Dermis microvascular lymphatic vessel endothelial cell (primary cell): ENCODE measurements at places on chromosomes 12 and 14.
A peak's percentile ranks its signal among the peaks of the same experiment; 100 is the strongest.

DNA sequence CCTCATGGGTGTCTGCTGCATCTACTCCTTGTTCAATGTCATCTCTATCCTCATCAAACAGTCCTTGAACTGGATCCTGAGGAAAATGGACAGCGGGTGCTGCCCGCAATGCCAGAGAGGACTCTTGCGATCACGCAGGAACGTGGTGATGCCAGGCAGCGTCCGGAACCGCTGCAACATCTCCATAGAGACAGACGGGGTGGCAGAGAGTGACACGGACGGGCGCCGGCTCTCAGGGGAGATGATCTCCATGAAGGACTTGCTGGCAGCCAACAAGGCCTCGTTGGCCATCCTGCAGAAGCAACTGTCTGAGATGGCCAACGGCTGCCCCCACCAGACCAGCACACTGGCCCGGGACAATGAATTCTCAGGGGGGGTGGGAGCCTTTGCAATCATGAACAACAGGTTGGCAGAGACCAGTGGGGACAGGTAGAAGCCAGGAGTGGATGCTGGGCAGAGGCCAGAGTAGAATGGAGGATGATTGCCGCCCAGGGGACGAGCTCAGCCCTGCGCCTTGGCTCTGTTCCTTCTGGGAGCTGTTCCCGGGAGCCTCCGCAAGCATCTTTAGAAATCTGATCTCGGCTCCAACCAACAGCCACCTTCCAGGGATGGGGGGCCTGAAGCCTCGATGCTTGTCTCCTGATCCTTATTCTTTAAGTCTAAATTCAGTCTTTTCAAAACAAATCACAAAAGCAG, 71.6 kb upstream of the PSMC1 start:
- DNase-seq, result no peak

DNA sequence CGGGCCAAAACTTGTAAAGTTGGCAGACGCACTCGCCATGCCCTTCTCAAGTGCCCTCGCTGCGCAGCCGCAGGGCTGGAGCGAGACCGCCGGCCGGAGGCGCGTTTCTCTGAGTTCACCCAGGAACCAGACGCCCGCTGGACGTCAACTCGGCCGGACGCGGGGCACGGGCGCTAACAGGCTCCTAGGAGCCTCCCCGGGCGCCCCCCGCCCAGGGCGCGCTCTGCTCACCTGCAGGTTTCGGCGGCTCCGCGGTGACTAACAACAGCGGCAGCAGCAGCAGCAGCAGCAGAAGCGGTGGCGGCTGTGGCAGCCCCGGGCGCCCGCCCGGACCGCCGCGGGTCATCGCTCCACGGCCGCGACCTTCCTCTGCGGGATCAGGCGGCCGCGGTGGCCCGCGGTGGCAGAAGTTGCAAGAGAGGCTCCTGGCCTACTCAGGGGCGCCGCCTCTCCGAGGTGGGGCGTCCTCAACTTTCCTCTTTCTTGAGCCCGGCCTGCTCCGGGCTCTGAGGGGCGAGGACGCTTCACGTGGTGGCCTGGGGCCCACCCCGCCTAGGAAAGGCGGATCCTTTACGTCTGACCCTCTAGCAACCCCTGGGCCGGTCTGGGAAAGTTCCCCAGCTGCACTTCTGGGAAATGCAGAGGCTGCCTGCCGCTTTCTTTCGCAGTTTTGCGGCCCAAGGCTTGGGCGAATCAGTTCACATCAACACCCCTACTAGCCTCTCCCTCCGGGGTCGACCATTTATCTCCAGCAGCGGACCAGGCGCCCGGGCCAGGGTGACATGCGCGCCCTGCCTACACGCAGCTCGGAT, at the start of gene PLBD1:
PLBD1 (minus strand) TSS at position 533 of the 812 bp plus-strand sequence; CDS start at position 346, 187 bp downstream.
- DNase-seq, result peak; percentile 7

DNA sequence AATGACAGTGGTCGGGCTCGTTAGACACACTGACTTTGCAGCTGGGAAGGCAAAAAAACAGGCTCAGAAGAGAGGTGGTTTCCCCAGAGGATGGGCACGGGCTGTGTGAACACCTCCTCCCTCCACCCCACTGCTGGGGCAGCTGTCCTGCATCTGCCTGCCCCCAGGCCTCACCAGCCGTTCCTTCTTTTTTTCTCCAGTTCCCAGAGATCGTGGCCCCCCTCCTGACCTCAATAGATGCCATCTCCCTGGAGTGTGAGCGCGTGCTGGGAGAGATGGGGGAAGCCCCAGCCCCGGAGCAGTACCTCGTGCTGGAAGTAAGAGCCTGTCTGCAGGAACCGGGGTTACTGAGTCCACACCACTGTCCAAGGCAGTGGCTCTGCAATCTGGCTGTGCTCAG, 17.4 kb downstream of the MVK start:
- no peak for DNase-seq

- no peak for DNase-seq
Measured at GRCh38 chr14:52106840-52107239, 38.0 kb upstream of the NID2 start.

GRCh38 chr12:76042147-76042546, 10.6 kb upstream of the PHLDA1 start:
- DNase-seq, result no peak

- no peak for DNase-seq
Measured at GRCh38 chr12:121750507-121750955, 38.0 kb downstream of the TMEM120B start.

GRCh38 chr12:108523365-108523764, 8.3 kb downstream of the FICD start:
- DNase-seq, result no peak

GRCh38 chr12:131095826-131096680, 142.3 kb downstream of the ADGRD1 start:
- no peak for DNase-seq

DNA sequence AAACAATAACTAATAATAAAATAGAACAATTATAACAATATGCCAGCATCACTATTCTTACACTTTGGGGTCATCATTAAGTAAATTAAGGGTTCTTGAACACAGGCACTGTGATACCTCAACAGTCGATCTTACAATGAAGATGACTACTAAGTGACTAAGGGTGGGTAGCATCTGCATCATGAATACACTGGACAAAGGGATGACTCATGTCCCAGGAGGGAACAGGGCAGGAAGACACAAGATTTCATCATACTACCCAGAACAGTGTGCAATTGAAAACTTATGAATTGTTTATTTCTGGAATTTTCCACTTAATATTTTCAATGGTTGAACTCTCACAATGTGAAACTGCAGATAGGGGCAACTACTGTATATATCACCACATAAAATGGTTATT, 19.7 kb downstream of the TSPAN19 start:
- peak; percentile 87 for DNase-seq

- DNase-seq, result no peak
Measured at GRCh38 chr12:69932154-69932553, 107.1 kb downstream of the MYRFL start.

DNA sequence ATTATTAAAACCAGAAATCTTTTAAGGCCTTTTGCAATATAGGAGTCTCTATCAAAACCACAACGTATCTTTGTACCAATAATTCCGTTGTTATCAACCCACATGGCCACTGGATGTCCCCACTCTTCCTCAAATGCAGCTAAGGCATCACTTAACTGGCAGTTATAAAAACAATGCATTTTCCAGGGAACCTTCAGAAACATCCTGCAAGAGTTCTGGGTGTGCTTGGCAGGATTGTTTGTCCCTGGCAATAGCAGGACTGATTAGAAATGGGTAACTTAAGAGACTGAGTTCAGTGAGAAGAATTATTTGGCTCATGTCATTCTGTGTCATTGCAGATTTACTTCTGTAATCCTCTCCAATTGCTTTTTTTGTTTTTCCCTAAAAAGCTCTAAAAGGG, 112.0 kb downstream of the SLC15A5 start:
- peak; percentile 44 for DNase-seq

DNA sequence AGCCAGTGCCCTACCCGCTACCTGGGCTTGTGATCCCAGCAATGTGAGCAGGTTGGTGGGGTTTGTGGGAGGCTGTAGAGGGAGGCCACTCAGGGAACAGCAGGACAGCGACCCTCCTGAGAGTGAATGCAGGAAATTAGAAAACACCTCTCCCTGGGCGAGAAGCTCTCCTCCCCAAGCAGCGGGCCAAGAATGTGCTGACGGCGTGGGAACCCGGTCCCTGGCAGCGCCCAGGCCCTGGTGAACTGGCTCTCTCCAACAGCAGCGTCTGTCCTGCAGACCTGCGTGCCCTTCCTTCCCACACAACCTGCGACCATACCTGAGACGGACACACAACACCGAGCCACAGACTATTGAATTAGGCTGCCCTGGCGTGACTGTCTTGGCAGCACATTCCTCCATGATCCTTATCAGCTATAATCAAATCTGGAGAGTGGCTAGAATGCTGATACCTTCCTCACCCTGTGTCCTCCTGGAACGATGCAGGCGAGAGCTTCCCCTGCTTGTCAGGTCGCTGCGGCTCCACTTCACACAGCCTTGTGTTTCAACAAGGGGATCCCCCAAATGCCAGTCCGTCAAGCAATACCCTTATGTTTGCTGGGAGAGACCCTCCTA, 114.8 kb upstream of the GSC start:
- DNase-seq, result no peak

DNA sequence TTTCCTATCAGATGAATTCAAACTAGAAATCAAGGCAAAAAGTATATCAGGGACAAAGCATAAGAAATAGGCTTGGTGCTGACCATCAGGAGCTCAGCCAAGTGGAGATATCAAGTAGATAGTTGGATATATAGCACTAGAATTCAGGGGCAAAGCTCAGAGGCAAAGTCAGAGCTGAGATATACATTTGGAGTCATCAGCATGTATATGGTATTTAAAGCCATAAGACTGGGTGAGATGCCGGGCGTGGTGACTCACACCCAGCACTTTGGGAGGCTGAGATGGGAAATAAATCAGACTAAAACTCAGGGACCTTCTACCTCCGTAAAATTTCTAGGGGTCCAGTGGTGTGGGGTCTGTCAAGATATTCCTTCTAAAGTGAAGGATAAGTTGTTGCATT, 38.9 kb upstream of the LIMA1 start:
- DNase-seq, result no peak

- peak; percentile 11 for DNase-seq
Measured at GRCh38 chr14:51304941-51305340, 64.9 kb downstream of the TMX1 start.

GRCh38 chr14:64194404-64194803, 99.8 kb downstream of the ESR2 start:
- no peak for DNase-seq

DNA sequence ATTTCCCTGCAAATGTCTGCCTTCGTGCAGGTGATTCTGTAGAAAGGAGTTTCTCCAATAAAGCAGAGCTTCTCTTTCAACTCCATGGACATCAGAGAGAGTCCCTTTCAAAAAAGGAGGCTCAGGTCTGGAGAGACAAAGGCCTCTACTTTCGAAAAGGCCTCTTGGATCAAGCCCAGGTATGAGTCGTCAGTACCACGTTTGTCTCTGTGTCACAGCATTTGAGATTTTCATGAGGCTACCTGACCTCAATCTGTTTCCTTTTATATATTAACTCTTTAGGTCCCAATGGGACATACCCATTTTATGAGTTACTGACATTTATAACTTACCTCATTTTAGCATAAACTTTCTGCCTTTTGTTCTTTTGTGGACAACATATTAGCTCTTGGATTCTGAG, 290.8 kb downstream of the RPAP3 start:
- no peak for DNase-seq

DNA sequence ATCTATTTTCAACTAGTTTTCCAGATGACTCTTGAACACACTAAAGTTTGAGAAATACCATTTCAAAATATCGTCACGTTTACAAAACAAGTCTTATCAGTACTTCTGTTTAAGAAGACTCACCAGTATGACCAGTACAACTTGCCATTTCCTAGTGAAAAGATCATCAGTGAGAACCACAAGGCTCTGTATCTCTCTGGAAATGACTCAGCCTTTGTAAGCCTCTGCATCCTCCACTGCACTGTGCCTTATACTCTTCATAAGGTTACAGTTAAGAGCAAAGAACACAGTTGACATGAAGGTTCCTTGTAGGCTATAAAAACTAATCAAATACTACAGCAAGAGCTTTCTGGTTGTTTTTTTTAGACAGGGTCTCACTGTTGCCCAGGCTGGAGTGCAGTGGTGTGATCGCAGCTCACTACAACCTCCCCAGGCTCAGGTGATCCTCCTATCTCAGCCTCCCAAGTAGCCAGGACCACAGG, 5.7 kb upstream of the VTI1B start:
- DNase-seq, result no peak

DNA sequence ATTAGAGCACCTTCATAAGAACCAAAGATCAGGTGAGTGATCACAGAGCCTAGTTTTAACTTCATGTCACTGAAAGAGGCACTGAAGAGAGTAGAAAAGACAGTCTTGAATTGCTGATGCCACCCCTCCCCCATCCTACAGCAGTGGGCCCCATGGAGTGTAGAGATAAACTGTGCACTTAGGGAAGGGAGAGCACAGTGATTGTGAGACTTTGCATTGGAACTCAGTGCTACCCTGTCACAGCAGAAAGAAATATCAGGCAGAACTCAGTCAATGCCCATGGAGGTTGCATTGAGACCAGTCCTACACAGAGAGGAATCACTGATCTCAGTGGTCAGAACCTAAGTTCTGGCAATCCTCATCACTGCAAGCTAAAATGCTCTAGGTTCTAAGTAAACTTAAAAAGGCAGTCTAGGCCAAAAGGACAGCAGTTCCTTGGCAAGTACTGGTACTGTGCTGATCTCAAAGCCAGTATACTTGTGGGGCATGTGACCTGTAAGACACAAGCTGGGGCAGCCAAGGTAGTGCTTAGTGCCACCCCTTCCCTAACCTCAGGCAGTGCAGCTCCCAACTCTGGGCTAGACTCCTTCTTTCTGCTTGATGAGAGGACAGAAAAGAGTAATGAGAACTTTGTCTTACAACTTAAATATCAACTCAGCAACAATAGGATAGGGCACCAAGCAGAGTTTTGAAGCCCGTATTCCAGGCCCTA, 94.1 kb downstream of the FSCB start:
- no peak for DNase-seq

- no peak for DNase-seq
Measured at GRCh38 chr14:104576970-104577332, 2.6 kb upstream of the C14orf180 start.

- DNase-seq, result no peak
Measured at GRCh38 chr12:124191024-124191359, 103.9 kb upstream of the RFLNA start.

GRCh38 chr12:19830446-19830845, 391.2 kb downstream of the AEBP2 start:
- DNase-seq, result no peak

GRCh38 chr12:57846577-57847319, at the start of gene CTDSP2:
Gene CTDSP2 (minus strand): TSS chr12:57846729. CDS start chr12:57846435, 294 bp downstream.
- DNase-seq, result peak; percentile 99

DNA sequence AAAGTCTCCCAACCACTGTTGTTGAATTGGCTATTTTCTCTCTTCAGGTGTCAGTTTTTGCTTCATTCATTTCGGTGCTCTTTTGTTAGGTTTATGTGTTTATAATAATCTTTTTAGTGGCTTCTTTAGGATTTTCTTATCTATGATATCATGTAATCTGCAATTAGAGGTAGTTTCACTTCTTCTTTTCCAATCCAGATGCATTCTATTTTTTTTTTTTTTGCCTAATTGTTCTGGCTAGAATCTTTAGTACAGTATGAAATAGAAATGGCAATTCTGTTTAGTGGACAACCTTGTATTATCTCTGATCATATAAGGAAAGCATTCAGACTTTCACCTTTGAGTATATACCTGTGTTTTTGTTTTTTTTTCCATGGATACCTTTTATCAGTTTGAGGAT, 17.4 kb downstream of the CNOT2 start:
- no peak for DNase-seq
